ENCODE measurements at places on chromosomes 16 and 17.

- no peak for DNase-seq
Measured at GRCh38 chr16:65807858-65808257, 558.6 kb upstream of the CDH5 start.

DNA sequence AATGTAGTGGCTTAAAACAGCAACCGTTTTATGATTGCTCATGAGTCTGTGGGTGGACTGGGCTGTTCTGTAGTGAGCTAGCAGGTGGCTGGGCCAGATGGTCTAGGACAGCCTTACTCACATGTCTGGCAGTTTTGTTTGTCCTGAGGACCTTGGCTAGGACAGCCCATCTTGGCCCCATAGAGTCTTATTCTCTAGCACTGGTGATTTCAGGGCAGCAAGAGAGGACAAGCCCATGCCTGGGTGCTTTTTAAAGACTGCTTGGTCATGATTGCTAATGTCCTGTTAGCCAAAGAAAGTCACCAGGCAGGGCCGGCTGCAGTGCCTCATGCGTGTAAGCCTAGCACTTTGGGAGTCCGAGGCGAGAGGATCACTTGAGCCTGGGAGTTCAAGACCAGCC, 139.8 kb downstream of the KATNIP start:
- no peak for DNase-seq

DNA sequence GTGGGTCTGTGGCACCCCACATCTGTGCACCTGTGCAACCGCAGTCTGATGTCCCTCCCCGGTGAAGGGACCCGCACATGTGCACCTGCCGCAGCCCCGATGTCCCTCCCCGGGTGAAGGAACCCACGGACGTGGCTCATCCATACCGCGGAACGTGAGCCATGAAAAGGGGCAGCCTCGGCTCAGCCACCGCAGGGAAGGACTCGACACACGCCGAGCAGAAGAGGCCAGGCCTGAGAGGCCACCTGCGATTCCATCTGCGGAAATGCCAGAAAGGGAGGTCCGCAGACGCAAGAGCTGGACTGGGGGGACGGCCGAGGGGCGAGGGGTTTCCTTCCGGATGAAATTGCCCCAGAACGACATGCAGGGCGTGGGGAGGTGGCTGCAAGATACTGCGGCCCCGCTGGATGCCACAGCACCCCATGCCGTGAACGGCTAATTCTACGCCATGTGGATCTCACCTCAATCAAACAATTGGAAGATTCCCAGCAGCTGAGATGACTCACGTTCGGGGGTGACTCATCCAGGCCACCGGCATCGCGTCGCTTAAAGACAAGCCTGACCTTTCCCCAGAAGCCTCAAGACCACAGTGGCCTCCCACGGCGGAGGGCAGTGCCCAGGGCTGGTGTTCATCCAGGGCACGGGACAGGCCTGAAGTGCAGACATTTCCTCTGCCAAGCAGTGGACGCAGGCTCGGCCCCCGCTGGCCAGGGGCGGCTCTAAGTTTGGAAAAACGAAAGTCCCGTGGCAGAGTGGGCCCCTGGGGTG, 21.0 kb downstream of the SOX8 start:
- DNase-seq: peak; percentile 91

DNA sequence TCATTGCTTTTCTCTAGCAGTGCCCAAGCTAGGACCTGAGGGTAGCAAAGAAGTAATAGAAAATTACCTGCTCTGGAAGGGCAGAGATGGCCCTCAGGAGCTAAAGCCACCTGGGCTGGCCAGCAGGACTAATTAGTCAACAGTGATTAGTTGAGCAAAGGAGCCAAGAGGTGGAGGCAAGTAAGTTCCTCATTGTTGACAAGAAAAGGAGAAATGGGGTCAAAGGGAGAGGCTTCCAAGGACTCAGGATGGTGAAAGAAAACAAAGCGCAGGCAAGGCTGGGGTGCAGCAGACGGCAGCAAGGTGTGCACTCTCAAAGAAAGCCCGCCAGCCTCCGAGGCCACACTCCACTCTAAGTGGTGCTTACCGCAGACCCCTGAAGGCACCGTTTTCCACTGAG, 44.6 kb downstream of the CMTM4 start:
- DNase-seq: no peak

DNA sequence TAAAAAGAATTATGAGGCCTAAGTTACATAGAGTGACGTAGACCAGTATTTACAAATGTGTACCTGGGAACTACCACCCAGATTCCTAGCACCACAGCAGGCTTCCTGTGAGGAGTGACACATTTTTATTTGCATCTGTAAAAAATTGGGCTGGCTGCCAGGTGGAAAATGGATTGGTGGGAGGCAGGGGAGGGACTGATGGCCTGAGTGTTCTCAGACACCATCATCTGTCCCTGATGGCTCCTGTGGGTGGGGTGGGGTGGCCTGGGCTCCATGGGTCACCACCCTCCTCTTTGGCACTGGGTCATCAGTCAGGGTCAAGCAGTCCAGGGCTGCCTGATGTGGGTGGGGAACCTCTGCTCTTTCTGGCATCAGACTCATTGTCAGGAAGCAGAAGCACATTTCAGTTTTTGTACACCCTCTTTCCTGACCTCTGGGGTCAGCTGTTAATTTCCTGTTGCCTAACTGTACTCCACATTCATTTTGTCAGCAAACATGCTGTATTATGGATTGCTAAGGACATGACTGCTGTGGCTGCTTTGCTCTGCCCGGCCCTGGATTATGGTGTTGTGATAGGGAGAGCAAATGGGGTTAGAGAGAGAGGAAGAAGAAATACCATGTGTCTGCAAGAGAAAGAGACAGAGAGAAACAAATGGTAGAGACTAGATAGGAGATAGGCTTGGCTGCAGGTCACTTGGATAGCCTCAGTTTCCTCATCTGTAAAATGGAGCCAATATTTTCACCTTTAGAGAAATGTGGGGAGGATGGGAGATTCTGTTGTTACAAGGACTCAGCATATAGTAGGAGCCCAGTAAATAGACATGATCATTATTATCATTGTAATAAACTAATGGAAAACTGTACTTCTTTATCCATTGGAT, 11.6 kb upstream of the MFAP4 start:
- DNase-seq: no peak

GRCh38 chr16:56421313-56421712, 4.0 kb downstream of the AMFR start:
- no peak for DNase-seq

GRCh38 chr16:51464996-51465395, 313.9 kb upstream of the SALL1 start:
- peak; percentile 56 for DNase-seq

GRCh38 chr16:9134739-9135138, 43.3 kb downstream of the HAPSTR1 start:
- DNase-seq: peak; percentile 55

GRCh38 chr16:28292731-28293600, 641 bp downstream of the SBK1 start:
- no peak for DNase-seq

- DNase-seq: no peak
Measured at GRCh38 chr16:59597269-59597668, 863.2 kb upstream of the GOT2 start.

DNA sequence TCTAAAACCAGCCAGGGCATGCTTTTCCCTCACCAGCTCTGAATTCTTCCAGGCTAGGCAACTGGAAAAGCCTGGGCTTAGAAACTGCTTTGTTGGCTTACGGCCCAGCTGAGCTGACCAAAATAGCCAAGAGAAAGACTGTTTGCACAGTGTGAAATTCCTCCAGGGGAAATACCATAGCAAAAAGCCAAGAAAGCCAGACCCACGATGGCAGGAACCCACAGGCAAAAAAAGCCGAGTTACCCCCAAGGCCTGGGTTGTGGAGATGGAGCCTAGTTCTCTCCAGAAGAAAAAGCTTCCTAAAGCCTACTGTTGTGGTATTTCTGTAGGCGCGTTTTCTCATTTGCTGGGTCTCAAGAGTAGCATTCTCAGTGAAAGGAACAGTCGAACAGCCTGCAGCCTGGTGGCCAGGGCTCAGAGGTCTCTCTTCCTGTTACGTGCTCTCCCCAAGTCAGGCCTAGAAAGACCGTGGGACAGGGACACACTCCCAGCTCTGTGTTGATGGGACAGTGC, 9.2 kb downstream of the SP2 start:
- no peak for DNase-seq

DNA sequence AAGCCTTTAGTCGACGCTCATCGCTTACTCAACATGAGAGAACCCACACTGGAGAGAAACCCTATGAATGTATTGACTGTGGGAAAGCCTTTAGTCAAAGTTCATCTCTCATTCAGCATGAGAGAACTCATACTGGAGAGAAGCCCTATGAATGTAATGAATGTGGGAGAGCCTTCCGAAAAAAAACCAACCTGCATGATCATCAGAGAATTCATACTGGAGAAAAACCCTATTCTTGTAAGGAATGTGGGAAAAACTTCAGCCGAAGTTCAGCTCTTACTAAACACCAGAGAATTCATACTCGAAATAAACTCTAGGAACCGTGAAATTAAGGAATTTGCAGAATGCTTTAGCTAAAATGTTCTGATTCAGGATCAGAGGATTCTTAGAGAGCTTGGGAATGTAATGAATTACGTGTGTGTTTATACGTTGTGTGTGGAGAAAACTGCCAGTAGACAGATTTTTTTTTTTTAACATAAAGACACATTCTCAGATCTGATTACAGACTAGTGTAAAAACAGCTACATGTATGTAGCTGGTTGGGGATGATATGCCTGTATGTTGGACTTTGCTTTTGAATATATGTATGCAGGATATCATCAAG, 25.4 kb downstream of the ZFP90 start:
- no peak for DNase-seq

GRCh38 chr16:19437280-19437679, 19.6 kb downstream of the TMC5 start:
- no peak for DNase-seq

DNA sequence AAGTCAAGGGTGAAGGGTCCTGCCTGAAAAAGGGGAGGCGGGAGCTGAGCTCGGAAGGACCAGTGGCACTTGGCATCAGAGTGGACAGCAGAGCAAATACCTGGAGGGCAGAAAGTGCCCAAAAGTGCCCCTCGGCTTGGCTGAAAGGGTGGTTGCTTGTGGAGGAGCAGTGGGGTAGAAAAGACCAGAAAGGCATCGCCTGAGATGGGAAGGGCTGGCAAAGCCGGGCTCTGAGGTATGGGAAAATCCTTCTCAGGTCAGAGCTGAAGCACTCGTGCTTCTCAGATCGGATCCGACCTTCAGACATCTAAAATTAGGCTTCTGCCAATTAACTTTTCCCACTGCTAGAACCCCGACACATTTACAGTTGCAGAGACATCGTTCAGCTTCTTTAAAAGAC, 1.5 kb upstream of the RPL38 start:
- DNase-seq: no peak

- no peak for DNase-seq
Measured at GRCh38 chr17:65697661-65698060, 136.2 kb upstream of the AXIN2 start.

DNA sequence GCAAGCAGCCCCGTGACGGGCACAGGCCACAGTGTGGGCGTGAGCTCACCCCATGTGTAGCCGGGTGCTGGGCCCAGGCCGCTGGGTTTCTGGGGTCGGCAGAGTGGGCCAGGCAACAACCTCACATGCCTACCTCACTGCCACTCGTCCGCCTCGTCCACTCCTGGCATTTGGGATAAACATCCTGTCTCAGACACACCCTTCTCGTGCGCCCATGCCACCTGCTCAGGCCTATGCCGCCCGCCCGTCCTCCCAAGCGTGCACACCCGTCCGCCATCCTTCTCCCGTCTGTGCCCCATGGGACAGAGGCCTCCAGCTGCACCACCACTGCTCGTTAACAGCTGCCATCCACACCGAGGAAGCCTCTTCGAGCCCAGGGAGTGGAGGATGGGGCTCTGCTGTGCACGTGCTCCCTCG, 64.3 kb downstream of the KLHDC4 start:
- no peak for DNase-seq

DNA sequence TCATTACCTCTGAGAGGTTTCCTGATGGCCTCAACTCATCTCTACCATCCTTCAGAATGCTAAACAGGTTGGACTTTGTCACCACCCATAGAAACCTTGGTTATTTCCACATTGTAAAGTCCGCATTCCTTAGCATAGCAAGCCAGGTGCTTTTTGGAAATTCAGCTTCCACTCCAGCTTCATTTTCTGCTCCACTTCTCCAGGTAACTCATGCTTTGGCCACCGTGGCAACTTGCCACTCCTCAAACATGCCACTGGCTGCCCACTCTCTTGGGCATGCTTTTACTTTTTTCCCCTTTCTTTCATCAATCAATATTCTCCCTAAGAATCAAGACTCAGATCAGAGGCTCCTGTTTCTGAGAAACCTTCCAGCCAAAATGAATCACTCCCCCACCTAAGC, 203.3 kb downstream of the CA10 start:
- no peak for DNase-seq

- no peak for DNase-seq
Measured at GRCh38 chr16:59108374-59108773, 374.3 kb upstream of the GOT2 start.

DNA sequence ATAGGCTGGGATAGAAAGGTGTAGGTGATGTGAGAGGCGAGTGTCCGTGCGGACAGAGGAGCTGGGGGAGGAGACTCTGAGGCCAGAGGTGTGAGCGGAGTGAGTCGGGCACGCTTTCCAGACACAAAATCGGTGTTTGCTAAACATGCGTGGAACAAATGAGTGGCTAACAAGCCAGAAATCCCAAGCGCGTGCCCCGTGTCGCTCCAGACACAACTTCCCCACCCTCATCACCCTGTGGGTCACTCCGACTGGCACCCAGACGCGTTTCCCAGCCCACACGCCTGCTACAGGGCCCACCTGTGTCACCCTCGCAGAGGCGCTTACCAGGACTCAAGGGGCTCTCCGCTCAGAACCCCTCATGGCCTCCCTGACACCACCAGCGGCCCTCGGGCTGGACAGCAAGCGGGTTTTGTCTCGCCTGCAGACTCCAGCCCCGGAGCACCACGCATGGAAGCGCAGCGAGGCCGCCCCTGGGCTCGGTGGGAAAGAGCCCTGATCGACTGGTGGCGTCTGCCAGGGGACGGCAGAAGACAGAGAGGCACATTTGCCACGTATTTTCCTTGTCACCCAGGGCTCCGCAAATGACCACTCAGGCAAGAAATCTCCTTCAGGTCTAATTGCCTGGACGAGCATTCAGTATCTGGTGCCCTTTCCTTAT, 6.0 kb upstream of the RPH3AL start:
- no peak for DNase-seq

DNA sequence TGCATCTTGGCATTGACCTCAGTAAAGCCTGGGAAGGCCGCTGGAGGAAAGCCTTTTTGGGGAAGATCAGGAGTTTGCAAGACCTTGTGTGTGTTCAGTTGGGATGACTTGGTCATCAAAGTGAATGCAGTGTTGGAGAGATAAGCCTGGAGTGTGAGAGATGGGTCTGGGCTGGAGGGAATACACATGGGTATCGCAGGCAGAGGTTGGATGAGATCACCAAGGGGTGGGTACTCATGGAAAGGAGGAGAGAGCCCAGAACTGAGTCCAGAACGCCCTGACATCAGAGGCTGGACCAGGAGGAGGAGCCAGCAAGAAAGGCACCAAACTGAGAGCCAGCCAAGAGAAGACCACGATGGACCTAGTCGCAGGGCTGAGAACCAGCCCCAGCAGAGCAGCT, 35.2 kb downstream of the SDK2 start:
- no peak for DNase-seq

- no peak for DNase-seq
Measured at GRCh38 chr17:16941072-16942036, 30.6 kb downstream of the TNFRSF13B start.

Data from RCC 7860 (cell line).